ENCODE measurements at places on chromosomes 3 and 15.

DNA sequence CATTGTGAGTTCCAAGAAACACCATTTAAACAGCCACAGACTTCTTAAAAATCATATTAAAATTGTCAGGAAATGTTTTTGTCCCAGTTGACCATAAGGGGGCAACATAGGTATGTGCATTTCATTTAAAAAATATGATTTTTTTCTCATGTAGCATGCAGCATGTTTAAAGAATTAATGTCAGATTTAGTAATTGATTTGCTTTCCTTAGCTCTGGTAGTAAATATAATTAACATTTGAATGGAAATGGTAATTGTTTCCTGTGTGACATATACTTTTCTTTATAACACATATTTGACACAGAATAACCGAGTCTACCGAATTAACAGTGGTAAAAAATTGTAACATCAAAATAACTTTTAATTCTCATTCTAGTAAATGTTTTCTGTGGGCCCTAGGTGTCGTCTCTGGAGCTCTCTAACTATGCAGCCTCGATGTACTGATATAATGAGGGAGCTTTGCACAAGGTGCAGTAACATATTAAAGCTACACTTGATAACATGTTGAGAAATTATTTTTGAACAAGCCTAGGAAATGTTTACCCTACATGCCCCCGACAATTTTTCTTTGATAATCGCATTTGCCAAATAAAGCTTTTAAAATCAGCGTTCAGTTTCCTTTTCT is 34.9 kb downstream of the NXPE3 start:
- no peak for DNase-seq

DNA sequence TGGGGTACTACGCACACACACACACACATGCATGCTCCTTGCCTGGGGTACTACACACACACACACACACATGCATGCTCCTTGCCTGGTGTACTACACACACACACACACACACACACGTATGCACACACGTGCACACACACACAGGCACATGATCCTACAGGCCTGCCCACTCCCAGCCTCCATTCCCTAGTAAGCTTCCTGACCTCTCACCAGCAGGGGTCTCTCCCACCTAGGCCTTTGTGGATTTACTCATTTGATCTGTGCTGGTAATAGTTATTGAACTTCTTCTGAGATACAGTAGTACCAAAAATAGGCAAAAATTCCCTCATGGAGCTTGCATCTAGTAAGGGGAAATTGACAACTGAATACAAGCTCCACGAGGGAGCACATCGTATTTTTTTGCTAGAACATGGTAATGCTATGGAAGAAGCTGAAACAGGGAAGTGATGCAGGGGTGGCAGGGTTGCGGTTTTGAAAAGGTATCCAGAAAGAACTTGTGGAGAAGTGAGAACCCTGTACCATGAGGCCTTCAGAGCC is 19.1 kb downstream of the TTC21A start:
- no peak for DNase-seq

DNA sequence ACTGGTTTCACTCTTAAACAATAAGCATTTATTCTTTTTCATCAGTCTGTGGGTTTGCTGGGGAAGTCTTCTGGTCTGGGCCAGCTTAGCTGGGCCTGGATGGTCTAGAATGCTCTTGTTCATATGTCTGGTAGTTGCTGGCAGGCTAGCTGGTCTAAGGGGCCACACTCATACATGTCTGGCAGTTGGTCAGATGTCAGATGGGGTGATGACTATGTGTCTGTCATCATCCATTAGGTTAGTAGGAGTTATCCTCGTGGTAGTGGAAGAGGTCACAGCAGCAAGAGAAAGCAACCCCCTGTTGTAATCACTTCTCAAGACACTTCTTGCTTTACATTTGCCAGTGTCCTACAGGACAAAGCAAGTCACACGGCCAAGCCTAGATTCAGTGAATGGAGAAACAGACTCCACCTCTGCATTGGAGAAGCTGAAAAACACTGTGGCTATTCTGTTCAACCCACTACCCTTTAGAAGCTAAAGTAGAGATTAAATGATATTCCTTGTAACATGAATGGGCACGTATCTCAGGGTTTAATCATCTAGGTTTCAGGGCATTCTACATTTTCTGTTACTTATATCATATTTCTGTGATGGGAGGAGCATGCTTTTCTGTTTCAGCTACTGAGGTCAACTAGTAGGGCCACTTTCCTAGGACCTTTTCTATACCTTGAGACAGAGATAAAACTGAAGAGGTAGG is 5.5 kb upstream of the ARID3B start:
- no peak for DNase-seq

- no peak for DNase-seq
Observed at GRCh38 chr15:61227950-61228936, 859 bp downstream of the RORA start.

GRCh38 chr3:156543043-156543555 is 11.8 kb downstream of the SSR3 start:
- DNase-seq, result no peak

DNA sequence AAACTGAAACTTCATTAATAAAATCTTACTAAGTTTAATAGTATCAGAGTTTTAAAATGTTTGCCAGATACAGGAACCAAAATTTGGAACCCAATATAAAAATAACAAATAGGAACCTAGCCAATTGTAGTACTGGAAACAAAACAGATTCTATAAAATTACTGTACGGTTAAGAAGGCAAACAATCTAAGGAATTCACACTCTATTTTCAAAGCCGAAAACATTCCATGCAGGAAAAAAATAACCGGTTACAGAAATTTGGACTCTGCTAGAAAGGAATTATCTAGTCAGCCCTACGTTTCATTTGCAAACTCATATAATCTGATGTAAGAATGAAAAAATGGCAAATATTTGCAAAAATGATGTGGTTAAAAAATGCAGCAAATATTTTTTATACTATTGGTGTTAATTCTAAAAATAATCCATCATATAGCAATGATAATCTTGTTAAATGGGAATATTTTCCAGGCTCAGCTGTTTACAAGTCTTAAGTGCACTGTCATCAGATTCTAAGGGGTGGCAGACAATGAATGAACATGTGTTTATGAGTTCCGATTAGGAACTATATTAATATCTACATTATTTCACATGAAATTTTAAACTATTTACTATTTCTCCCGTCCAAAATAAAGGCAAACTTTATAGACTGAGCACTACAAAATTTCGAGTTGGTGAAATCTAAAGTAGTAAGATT is 58.1 kb downstream of the DCBLD2 start:
- DNase-seq, result no peak

GRCh38 chr15:66957431-66957720 is 108.0 kb upstream of the SMAD3 start:
- no peak for DNase-seq

DNA sequence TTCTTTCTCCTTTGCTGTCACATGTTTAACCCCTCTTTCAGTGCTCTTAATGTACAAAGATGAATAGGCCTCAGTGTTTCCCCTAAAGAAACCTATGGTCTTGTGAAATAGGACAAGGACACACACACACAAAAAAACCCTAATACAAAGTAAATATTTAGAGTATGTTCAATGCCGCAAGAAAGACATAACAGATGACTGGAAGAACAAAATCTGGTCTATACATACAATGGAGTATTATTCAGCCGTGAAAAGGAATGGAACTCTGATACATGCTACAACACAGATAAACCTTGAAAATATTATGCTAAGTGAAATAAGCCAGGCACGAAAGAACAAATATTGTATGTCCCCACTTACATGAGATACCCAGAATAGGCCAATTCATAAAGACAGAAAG is 123.1 kb downstream of the ADAM10 start:
- DNase-seq, result no peak

All from T-helper 22 cell (primary cell).